ENCODE measurements at places on chromosomes 3 and 15.

DNA sequence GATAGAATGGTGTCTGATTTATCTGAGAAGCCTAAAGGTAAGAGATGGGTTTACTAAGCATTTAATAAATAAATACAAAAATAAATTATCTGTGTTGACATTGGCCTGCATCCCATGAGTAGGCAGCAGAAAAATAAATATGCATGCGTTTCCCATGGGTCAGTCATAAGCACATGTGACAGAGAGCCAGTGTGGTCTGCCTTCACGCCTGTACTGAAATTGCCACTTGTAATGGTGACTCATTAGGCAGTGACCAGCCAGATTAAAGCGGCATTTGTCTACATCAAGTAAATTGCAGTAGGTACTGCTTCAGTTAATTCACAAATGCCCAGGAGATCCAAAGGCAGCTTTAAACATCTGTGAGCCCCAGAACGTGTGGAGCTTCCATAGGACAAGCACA is 399.6 kb downstream of the NAALADL2 start:
- no peaks in the 10 kb centered on the region for H3K36me3 ChIP-seq
- no peak overlapping the region for H3K4me3 ChIP-seq
- no peak overlapping the region for H3K27ac ChIP-seq
- no peaks in the 10 kb centered on the region for H3K4me1 ChIP-seq
- no peak for DNase-seq
- H3K27me3 ChIP-seq = no peaks in the 10 kb centered on the region

GRCh38 chr3:22360970-22361369 is 610.0 kb upstream of the ZNF385D start:
- H3K4me3 ChIP-seq = no peak overlapping the region
- no peaks in the 10 kb centered on the region for H3K36me3 ChIP-seq
- no peaks in the 10 kb centered on the region for H3K4me1 ChIP-seq
- no peak overlapping the region for H3K27ac ChIP-seq
- no peak for DNase-seq
- no peaks in the 10 kb centered on the region for H3K27me3 ChIP-seq

GRCh38 chr15:56038707-56039106 is 45.3 kb upstream of the NEDD4 start:
- H3K36me3 ChIP-seq = peaks cover 10% of the 10 kb centered on the region
- H3K27ac ChIP-seq = no peak overlapping the region
- no peak overlapping the region for H3K4me3 ChIP-seq
- H3K4me1 ChIP-seq = peaks cover 21% of the 10 kb centered on the region
- DNase-seq = no peak

DNA sequence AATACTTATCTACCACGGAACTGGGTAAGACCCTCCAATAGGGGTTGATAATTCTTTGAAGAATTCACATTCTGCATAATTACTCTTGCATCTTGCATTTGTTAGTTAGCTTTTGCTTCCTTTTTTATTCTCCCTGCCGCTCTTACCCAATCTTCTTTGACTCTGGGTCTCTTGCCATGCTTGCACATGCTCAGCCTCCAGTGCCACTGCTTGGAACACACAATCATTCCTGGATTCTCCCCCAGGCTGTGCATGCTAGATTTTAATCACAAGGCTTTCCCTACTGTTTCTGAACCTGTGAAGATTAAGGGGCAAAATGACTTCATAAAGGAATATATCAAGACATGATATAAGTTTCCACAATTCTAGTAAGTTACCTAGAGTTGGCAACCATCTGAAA is 133.1 kb downstream of the IL1RAP start:
- H3K27ac ChIP-seq = no peak overlapping the region
- H3K4me1 ChIP-seq = no peaks in the 10 kb centered on the region
- DNase-seq = no peak
- no peaks in the 10 kb centered on the region for H3K27me3 ChIP-seq
- no peak overlapping the region for H3K4me3 ChIP-seq

GRCh38 chr3:195080571-195081151 is 190.3 kb downstream of the XXYLT1 start:
- no peak for DNase-seq
- H3K27ac ChIP-seq = no peak overlapping the region
- no peaks in the 10 kb centered on the region for H3K36me3 ChIP-seq
- peaks cover 5% of the 10 kb centered on the region for H3K4me1 ChIP-seq
- H3K4me3 ChIP-seq = no peak overlapping the region

- no peaks in the 10 kb centered on the region for H3K4me1 ChIP-seq
- H3K27ac ChIP-seq = no peak overlapping the region
- no peak overlapping the region for H3K4me3 ChIP-seq
- no peak for DNase-seq
Observed at GRCh38 chr3:58722561-58722960, 56.0 kb upstream of the FAM3D start.

DNA sequence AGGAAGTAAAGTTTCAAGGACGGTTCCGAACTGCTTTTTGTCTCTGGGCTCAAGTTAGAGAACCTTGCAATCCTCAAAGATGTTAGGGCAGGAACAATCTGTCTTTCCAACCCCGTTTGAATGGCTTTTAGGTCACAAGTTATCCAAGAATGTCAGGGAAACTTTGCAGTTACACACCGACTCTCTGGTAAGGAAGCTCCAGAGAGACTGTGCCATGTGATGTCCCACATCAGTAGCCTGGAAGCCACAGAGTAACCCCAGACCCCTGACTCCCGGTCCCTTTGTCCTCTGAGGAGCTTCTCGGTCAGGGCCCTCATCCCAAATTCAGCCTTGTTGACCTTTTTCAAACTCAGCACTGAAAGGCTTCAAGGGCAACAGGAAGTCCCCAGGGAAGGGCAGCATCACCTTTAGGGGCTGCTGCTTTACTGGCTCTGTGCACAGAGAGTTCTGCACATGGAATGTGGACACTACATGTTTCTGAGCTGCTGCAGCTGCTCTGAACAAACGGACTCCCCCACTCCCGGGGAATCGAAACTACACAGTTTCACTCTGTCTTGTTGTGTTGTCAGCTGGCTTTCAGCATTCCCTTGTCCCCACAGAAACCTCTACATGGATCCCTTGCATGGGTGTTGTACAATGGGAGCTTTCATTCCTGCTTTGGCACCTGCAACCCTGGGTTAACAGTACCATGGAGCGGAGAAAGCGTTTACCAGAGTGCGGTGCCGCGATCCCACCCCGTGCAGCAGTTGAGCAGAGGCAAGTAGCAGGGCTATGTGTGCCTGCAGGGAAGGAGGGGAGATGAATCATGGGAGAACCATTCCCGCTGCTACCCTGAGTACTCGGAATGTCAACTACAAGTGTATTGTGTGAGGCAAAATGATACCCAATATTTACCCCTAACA is 408.2 kb upstream of the THBS1 start:
- DNase-seq = no peak
- peaks cover 25% of the 10 kb centered on the region for H3K27me3 ChIP-seq
- H3K27ac ChIP-seq = no peak overlapping the region
- no peaks in the 10 kb centered on the region for H3K36me3 ChIP-seq

DNA sequence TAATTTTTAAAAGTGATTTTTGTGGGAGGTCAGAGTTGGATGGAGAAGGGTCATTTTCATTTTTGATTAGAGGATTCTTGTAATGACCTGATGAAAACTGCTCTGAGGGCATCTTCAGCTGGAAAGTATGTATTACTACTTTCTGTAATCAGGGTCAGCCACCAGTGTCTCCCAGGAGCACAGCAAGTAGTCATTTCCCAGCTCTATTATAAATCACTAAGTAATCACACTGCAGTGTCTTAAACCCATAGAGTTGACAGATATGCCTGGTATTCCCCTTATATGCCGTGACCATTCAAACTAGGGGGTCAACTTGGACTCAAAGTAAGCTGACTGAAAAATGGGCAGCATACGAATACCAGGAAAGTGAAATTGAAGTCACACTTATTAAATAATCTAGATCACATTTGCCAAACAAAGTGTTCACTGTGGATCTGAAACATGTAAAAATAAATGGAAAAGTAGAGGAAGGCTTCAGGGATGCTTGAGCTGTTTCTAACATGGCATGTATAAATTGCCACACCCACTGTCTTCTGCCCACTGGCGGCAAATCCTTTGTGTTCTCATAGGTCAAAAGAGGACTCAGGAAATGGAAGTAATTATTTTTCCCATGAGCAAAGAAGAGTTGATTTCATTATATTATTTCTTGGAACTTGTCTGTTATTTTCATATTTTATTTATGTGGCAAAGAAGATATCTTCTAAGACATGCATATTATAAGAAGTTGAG is 105.7 kb downstream of the MBNL1 start:
- peaks cover 52% of the 10 kb centered on the region for H3K36me3 ChIP-seq
- H3K27ac ChIP-seq = peak overlapping the region; percentile 56
- H3K4me3 ChIP-seq = no peak overlapping the region

- H3K4me3 ChIP-seq = no peak overlapping the region
- no peak overlapping the region for H3K27ac ChIP-seq
- peaks cover 6% of the 10 kb centered on the region for H3K27me3 ChIP-seq
- no peak for DNase-seq
Observed at GRCh38 chr3:17141699-17142098, 256.9 kb downstream of the PLCL2 start.

DNA sequence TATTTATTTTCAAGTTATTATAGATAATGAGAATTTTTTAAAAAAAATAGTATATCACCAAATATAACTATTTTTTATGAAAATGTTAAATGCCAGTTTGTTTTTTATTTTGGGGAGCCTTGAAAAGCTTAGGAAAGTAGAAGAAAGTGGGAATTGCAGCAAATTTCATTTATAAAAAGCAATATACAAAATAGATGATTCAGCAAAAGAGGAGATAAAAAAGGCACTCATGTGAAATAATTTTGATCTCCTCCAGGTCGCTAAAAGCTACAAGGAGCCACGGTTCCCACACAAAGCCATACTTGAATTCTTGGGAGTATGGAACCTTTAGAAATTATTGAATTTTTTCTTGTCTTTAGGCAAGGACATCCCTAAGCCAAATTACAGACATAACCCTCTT is 625.0 kb upstream of the SGO1 start:
- H3K27ac ChIP-seq = no peak overlapping the region
- no peaks in the 10 kb centered on the region for H3K36me3 ChIP-seq
- no peak overlapping the region for H3K4me3 ChIP-seq

- H3K36me3 ChIP-seq = peaks cover 10% of the 10 kb centered on the region
- peaks cover 40% of the 10 kb centered on the region for H3K4me1 ChIP-seq
- no peak for DNase-seq
- peak overlapping the region; percentile 93 for H3K4me3 ChIP-seq
- no peaks in the 10 kb centered on the region for H3K27me3 ChIP-seq
Observed at GRCh38 chr3:184157206-184157605, 2.0 kb downstream of the DVL3 start.

DNA sequence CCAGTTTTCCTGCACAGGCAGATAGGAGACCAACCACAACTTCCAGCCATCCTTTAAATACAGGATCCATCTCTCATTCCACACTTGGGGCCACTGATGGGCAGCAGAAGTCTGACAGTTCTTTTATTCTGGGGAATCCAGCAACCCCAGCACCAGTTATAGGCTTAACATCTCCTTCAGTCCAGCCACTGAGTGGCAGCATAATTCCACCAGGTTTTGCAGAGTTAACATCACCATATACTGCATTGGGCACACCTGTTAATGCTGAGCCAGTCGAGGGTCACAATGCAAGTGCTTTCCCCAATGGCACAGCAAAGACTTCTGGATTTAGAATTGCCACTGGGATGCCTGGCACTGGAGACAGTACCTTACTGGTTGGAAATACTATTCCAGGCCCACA is 2.9 kb downstream of the NPAP1 start:
- H3K36me3 ChIP-seq = no peaks in the 10 kb centered on the region
- no peak overlapping the region for H3K27ac ChIP-seq
- no peak overlapping the region for H3K4me3 ChIP-seq
- no peaks in the 10 kb centered on the region for H3K4me1 ChIP-seq
- H3K27me3 ChIP-seq = no peaks in the 10 kb centered on the region
- no peak for DNase-seq

GRCh38 chr15:95287720-95288103 is 1042.8 kb upstream of the NR2F2 start:
- peaks cover 30% of the 10 kb centered on the region for H3K27me3 ChIP-seq
- H3K4me1 ChIP-seq = peaks cover 16% of the 10 kb centered on the region
- H3K36me3 ChIP-seq = no peaks in the 10 kb centered on the region
- H3K4me3 ChIP-seq = no peak overlapping the region

- peaks cover 5% of the 10 kb centered on the region for H3K36me3 ChIP-seq
- H3K27ac ChIP-seq = no peak overlapping the region
- peaks cover 39% of the 10 kb centered on the region for H3K27me3 ChIP-seq
- H3K4me1 ChIP-seq = peaks cover 6% of the 10 kb centered on the region
- H3K4me3 ChIP-seq = no peak overlapping the region
Observed at GRCh38 chr15:65071381-65071811, 3.6 kb upstream of the RASL12 start.

GRCh38 chr3:125634336-125634950 is 39.1 kb upstream of the OSBPL11 start:
- H3K27me3 ChIP-seq = peaks cover 44% of the 10 kb centered on the region
- peaks cover 2% of the 10 kb centered on the region for H3K36me3 ChIP-seq
- no peak overlapping the region for H3K4me3 ChIP-seq
- H3K4me1 ChIP-seq = no peaks in the 10 kb centered on the region

- H3K4me3 ChIP-seq = no peak overlapping the region
- H3K36me3 ChIP-seq = no peaks in the 10 kb centered on the region
- no peak for DNase-seq
- H3K27me3 ChIP-seq = peaks cover 66% of the 10 kb centered on the region
- peak overlapping the region; percentile 8 for H3K27ac ChIP-seq
Observed at GRCh38 chr15:70628549-70628896, 134.8 kb downstream of the UACA start.

DNA sequence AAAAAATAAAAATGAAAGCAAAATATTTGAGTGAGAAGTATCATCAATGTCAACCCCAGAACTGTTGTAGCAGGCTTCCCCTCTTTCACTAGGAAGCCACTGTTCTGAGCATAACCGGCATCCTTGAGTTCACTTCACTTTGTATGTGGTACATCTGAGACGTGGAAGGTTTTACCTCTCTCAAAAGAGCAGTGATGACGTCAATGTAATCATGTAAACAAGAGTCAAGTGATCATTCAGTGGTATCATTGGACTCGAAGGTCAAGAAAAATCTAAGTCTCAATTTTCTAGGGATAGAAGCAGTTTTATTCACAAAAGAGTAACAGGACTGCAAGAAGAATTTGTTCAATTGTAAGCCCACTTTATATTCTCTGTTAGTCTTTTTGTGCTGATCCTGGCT is 339.8 kb upstream of the THRB start:
- H3K27ac ChIP-seq = no peak overlapping the region
- no peak for DNase-seq
- peaks cover 11% of the 10 kb centered on the region for H3K27me3 ChIP-seq
- no peaks in the 10 kb centered on the region for H3K36me3 ChIP-seq
